ENCODE measurements at places on chromosomes 11 and 22.

DNA sequence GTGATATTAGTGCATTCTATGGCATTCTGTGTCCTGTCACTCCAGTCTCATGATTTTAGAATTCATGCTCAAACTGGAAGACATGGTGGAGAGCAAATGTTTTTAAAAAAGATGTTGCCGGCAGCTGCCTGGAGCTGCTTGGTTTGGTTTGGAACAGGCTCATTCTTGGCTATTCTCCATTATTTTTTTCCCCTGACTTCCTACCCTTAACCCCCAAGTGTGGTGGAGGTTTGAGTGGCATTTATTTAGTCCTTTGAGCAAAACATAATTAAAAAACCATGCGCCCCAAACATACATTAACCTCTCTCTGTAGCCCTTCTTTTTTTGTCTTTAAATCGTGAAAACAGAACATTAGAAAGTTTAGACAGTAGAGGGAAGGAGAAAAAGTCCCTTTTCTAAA lies 94.7 kb downstream of the LDLRAD3 start:
- no peak for DNase-seq
- peaks cover 12% of the 10 kb centered on the region for H3K36me3 ChIP-seq
- H3K4me3 ChIP-seq, result no peak overlapping the region
- H3K27ac ChIP-seq, result no peak overlapping the region

DNA sequence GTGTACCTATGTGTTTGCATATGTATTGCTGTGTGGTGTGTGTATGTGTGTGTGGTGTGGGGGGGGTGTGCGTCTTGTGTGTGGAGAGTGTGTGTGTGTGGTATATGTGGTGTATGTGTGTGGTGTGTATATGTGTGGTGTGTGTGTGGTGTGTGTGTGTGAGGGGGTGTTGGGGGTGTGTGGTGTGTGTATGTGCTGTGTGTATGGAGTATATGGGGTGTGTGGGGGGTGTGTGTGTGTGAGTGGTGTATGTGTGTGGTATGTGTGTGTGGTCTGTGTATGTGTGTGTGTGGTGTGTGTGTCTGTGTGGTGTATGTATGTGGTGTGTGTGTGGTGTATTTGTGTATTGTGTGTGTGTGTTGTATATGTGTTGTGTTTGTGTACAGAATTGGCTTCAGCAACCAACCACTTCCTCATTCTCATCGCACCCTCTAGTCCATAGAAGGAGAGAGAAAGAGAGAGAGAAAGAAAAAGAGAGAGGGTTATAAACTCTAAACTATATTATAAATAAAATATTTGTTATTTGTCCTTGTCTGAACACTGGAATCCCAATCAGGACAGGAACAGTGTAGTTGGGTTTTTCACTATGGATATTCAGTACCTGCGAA lies 13.7 kb downstream of the SAA4 start:
- H3K27me3 ChIP-seq, result peaks cover 16% of the 10 kb centered on the region
- H3K4me1 ChIP-seq, result no peaks in the 10 kb centered on the region
- no peak for DNase-seq
- H3K27ac ChIP-seq, result no peak overlapping the region
- no peaks in the 10 kb centered on the region for H3K36me3 ChIP-seq
- no peak overlapping the region for H3K4me3 ChIP-seq

DNA sequence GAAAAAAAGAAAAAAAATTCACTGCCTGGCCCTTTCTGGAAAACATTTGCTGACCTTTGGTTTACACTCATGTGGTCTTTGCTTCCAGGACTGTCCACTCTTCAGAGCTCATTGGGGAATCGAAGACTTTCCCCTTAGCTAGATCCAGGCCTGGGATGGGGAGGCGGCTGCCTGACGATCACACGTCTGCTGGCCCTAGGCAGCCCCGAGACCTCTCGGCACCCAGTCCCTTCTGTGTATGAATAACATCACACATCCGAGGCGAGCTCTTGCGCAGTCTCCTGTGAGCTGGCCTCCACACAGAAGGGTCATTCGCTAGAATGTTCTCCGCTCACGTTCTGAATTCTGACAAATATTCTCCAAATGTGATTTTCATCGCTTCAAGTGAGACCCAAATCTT lies 25.7 kb upstream of the GAL start:
- DNase-seq, result no peak
- no peak overlapping the region for H3K4me3 ChIP-seq
- no peak overlapping the region for H3K27ac ChIP-seq
- no peaks in the 10 kb centered on the region for H3K27me3 ChIP-seq
- H3K4me1 ChIP-seq, result no peaks in the 10 kb centered on the region

GRCh38 chr11:60756307-60757032 lies at the start of gene MS4A15:
Gene MS4A15 (plus strand): TSS chr11:60756867. CDS start chr11:60763734, 6,867 bp downstream.
- H3K4me1 ChIP-seq, result no peaks in the 10 kb centered on the region
- no peak within 1 kb of the TSS for H3K27ac ChIP-seq
- H3K27me3 ChIP-seq, result no peaks in the 10 kb centered on the region
- H3K4me3 ChIP-seq, result no peak within 1 kb of the TSS
- H3K36me3 ChIP-seq, result no peaks in the 10 kb centered on the region
- DNase-seq, result peak; percentile 64

DNA sequence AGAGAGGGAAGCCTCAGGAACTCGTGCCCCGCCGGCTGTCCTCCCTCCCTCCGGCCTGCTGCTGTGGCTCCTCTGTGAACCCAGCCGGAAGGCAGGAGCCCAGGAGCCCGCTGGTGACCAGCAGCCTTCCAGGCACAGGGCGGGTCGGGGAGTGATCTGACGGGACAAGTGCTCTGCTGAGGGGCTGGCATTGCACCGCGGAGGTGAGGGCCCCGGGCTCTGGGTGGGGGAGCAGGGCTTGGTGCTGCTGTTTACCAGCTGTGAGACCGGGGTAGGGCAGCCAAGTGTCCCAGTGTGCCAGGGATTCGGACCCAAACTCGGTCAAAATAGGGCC lies 53.3 kb downstream of the FLRT1 start:
- no peaks in the 10 kb centered on the region for H3K36me3 ChIP-seq
- no peaks in the 10 kb centered on the region for H3K4me1 ChIP-seq
- DNase-seq, result no peak
- no peak overlapping the region for H3K27ac ChIP-seq
- H3K4me3 ChIP-seq, result no peak overlapping the region

DNA sequence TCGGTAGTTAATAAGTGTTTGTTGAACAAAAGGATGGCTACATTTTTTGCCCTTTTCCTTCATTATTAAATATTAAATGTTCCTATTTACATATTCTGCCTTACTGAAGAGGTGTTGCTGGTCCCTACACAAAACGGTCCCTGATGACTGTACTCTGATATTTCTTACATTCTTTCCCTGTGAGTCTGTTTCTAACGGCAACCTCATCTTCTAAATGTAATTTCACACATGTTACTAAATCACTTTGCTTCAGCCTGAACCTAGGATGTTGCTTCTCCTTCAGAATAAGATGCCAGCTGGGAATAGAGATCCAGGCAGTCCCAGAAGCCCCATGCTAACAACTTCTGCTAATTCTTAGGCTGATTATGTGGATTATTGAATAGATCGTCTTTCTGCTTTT lies 50.3 kb downstream of the SPON1 start:
- no peaks in the 10 kb centered on the region for H3K27me3 ChIP-seq
- H3K36me3 ChIP-seq, result no peaks in the 10 kb centered on the region
- H3K4me1 ChIP-seq, result no peaks in the 10 kb centered on the region

- peak; percentile 43 for DNase-seq
- H3K27me3 ChIP-seq, result no peaks in the 10 kb centered on the region
- H3K27ac ChIP-seq, result no peak overlapping the region
- peaks cover 4% of the 10 kb centered on the region for H3K4me1 ChIP-seq
These were observed 42.9 kb upstream of the PRR5 start for GRCh38 chr22:44659140-44659539.

GRCh38 chr11:24240496-24241175 lies 256.2 kb upstream of the LUZP2 start:
- H3K4me1 ChIP-seq, result no peaks in the 10 kb centered on the region
- H3K27me3 ChIP-seq, result no peaks in the 10 kb centered on the region
- H3K36me3 ChIP-seq, result no peaks in the 10 kb centered on the region
- no peak for DNase-seq

DNA sequence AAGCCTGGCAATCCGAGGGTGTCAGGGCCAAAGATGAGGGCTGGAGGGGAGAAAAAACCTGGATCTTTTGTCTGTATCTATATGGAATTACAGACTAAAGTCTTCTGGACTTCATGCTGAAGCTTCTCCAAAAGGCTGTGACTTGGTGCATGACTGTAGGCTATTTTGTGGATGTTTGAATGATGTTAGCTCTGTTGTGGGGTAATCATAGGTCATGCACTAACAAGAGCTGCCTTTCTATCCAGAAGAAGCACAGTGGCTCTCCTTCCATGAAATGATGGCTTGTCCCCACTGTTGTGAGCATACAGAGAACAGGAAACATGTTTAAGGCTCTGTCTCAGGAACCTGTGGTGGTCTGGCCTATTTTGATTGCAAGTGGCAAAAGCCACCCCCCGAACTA lies 263.3 kb upstream of the PLET1 start:
- no peaks in the 10 kb centered on the region for H3K4me1 ChIP-seq
- no peak overlapping the region for H3K4me3 ChIP-seq
- H3K27me3 ChIP-seq, result no peaks in the 10 kb centered on the region
- H3K27ac ChIP-seq, result peak overlapping the region; percentile 66
- DNase-seq, result no peak
- H3K36me3 ChIP-seq, result no peaks in the 10 kb centered on the region

DNA sequence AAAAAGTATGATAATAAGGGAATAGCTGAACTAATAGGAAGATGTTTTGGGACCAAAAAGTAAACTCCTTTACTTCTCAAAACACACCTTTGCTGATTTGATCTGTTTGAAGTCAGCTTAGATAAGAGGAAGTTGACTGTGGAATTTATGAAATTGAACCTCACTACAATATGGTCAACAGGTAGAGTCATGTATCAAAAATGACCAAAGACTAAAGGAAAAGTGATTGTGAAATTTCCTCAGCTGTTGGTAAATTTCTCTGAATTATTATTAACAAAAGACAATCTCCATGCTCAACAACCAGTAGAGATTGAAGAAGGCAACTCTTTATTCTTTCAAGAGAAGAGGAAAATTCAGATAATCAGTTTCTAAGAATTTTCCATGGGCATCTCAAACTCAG lies 826.5 kb downstream of the KCNA4 start:
- DNase-seq, result no peak
- H3K27me3 ChIP-seq, result no peaks in the 10 kb centered on the region
- no peak overlapping the region for H3K27ac ChIP-seq
- H3K36me3 ChIP-seq, result no peaks in the 10 kb centered on the region
- no peaks in the 10 kb centered on the region for H3K4me1 ChIP-seq

GRCh38 chr11:69525516-69526452 lies 44.3 kb downstream of the LINC01488 start:
- H3K27me3 ChIP-seq, result no peaks in the 10 kb centered on the region
- no peaks in the 10 kb centered on the region for H3K36me3 ChIP-seq
- H3K4me3 ChIP-seq, result no peak overlapping the region

- no peaks in the 10 kb centered on the region for H3K4me1 ChIP-seq
- H3K36me3 ChIP-seq, result peaks cover under 1% of the 10 kb centered on the region
- H3K4me3 ChIP-seq, result no peak overlapping the region
- no peak overlapping the region for H3K27ac ChIP-seq
These were observed 21.0 kb downstream of the SPECC1L start for GRCh38 chr22:24291515-24292201.

GRCh38 chr11:94494126-94494680 lies 419 bp downstream of the ANKRD49 start:
- DNase-seq, result no peak
- no peak overlapping the region for H3K27ac ChIP-seq
- H3K36me3 ChIP-seq, result peaks cover 31% of the 10 kb centered on the region
- H3K27me3 ChIP-seq, result no peaks in the 10 kb centered on the region
- no peaks in the 10 kb centered on the region for H3K4me1 ChIP-seq

DNA sequence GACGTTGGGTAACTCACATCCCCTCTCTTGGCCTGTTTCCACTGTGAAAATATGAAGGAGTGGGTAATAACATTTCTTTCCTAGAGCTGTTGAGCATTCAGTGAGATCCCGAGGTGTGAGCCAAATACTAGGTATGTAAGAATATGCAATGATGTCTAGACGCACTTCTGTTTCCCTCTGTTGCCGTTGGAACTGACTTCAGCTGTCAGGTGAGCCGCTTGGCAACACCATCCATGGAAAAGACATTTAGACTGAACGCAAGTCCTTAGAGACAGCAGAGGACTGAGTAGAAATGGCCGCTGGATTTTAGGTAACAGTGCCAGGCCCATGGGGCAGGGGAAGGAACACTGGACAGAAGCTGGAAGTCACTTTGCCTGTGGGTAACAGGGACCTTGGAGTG lies 29.5 kb upstream of the SHANK2 start:
- no peaks in the 10 kb centered on the region for H3K27me3 ChIP-seq
- no peaks in the 10 kb centered on the region for H3K4me1 ChIP-seq
- H3K4me3 ChIP-seq, result no peak overlapping the region
- DNase-seq, result peak; percentile 33
- H3K36me3 ChIP-seq, result no peaks in the 10 kb centered on the region

DNA sequence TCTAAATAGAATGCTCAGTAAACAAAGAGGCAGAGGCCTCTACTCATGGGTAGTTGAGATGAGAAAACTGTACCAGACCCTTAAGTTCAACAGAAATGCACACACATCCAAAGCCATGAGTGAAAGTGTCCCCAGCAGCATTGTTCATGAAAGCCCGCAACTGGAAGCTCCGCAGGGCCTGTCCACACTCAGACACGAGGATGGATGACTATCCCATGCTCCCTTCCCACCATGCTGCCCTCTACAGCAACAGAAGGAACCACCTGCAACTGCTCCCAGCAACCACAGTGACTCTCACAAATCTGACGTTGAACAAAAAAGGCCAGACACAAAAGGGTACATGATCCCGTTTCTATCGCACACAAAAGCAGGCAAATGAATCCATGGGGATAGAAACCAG lies 76.9 kb upstream of the ANO1 start:
- H3K27me3 ChIP-seq, result no peaks in the 10 kb centered on the region
- H3K4me3 ChIP-seq, result no peak overlapping the region
- DNase-seq, result no peak
- H3K36me3 ChIP-seq, result no peaks in the 10 kb centered on the region
- no peaks in the 10 kb centered on the region for H3K4me1 ChIP-seq

- H3K4me3 ChIP-seq, result no peak overlapping the region
- H3K27ac ChIP-seq, result no peak overlapping the region
- H3K27me3 ChIP-seq, result no peaks in the 10 kb centered on the region
- H3K36me3 ChIP-seq, result no peaks in the 10 kb centered on the region
These were observed 229.0 kb downstream of the TMEM135 start for GRCh38 chr11:87266751-87267150.

DNA sequence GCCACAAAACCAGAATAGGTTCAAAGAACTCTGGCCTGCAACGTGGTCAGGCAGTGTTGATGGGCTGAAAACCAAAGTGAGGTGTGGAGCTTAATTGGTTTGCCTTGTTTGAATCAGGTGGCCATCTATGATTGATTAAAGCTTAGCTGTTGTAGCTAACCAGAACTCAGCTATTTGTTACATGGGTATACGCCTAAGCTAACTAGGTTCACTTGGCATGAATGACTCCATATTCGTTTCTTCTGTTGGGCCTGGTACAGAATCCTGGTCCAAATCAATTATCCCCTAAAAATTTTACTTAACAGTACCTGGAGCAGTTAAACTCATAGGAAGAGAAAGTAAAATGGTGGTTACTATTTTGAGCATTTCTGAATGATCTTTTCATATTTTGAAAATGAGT lies 7.7 kb upstream of the BAIAP2L2 start:
- no peak overlapping the region for H3K27ac ChIP-seq
- no peaks in the 10 kb centered on the region for H3K27me3 ChIP-seq
- no peak overlapping the region for H3K4me3 ChIP-seq
- H3K4me1 ChIP-seq, result no peaks in the 10 kb centered on the region

- H3K27ac ChIP-seq, result peak overlapping the region; percentile 47
- no peaks in the 10 kb centered on the region for H3K36me3 ChIP-seq
- no peak overlapping the region for H3K4me3 ChIP-seq
- no peaks in the 10 kb centered on the region for H3K27me3 ChIP-seq
- no peak for DNase-seq
These were observed 592.5 kb upstream of the B3GAT1 start for GRCh38 chr11:135004495-135004894.

- no peak overlapping the region for H3K4me3 ChIP-seq
- H3K27me3 ChIP-seq, result no peaks in the 10 kb centered on the region
These were observed 9.5 kb downstream of the IGHMBP2 start for GRCh38 chr11:68913188-68913587.

Data from endodermal cell (in vitro differentiated cells).